ENCODE measurements at places on chromosomes 7 and 10.

- DNase-seq = no peak
Measured at GRCh38 chr7:8800986-8801385, 367.6 kb downstream of the NXPH1 start.

- DNase-seq = no peak
Measured at GRCh38 chr10:96675846-96676245, 44.5 kb downstream of the PIK3AP1 start.

DNA sequence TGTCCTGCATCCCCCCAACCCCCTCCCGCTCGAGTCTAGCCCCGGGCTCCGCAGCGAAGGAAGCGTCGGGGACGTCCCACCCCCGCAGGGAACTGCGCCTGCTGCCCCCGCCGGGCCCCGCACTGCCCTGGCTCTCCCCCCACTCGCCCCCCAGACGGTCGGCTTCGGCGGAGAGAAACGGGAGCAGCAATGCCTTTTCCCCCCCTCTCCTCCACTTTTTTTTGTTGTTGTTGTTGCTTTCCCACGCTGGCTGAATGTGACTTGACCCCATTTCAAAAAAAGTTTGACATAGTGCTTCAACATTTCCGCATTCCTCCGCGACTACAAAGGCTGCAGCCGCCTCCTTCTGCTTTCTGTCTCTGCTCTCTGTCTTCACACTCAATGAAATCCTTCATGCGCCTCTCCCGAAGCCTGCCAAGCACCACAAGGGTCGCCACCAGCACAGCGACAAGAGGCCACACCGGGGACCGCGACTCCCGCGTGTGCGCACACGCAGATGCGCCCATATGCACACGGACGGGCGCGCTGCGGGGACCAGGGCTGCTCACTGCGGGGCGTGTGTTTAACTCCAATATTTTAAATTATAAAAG, 1.0 kb downstream of the CDK6 start:
- DNase-seq = no peak

DNA sequence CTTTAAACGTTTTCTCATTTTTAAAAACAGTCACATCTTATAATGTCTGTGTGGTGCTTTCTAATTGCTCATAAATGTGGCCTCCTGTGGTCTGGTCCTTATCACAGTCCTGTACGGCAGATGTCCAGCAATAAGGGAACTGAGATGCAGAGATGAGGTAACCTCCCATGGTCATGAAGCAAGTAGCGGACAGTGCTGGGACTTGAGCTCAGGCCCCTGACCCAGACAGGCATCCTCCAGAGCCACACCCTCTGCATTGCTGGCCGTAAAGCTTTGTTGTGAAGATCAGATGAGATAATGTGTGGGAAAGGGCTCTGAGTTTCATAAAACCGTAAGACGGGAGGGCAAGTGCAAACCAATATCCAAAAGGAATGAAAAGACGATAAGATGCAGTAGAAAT, 48.2 kb downstream of the DYNC2I1 start:
- no peak for DNase-seq

DNA sequence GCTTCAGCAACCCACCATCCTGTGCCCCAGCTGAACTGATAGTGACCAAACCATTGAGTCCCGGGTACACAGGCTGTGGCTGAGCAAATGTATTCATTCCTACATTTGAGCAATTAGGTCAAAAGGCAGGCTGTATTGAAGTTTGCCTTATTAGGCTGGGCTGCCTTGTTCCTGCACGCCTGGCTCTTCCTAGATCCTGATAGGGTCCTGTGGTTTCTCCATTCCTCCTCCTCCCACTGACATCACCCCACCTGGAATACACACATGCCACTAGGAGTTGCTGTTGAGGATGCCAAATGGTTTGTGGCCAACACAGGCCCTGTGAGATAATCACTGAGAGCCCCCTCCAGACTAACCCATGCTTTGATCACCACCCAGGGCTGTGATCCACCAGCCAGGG, 66.4 kb upstream of the FGFR2 start:
- DNase-seq = no peak

DNA sequence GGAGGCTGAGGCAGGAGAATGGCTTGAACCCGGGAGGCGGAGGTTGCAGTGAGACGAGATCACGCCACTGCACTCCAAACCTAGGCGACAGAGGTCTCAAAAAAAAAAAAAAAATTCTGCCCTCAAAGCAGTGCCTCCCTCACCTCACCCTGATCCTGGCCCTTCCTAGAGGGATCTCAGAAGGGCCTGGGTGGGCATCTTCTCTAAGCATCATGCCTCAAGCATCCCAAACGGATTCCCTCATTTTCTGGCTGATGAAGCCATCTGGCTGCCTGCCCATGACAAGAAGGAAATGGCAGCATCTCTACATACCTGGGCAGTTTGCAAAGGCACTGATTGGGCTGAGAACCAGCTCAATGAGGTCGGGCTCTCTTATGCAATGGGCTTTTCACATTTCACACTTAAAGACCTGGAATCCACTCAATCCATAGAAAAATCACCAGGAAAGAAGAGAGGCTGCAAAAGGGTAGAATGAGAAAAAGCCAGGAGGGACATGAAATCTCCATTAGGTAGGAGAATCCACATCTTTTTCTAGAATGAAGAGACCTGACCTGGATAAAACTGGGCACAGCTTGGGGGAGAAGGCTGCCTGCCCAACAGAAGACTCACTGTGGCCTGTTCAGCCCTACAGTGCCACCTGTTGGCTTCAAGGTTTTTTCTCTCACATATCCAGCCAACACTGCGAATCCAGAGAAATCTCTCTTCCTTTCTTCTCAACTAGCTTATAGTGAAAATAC, 48.1 kb downstream of the PDLIM1 start:
- DNase-seq = no peak

- DNase-seq = no peak
Measured at GRCh38 chr10:69087590-69088470, at the start of gene SRGN. TSS of gene SRGN (plus strand) at chr10:69088103. CDS start at chr10:69088158, 55 bp downstream.

GRCh38 chr10:8590518-8590917, 536.0 kb downstream of the GATA3 start:
- DNase-seq = no peak

- DNase-seq = no peak
Measured at GRCh38 chr7:96017877-96018276, 245.5 kb downstream of the DYNC1I1 start.

- DNase-seq = no peak
Measured at GRCh38 chr10:97812696-97813095, 36.9 kb upstream of the GOLGA7B start.

DNA sequence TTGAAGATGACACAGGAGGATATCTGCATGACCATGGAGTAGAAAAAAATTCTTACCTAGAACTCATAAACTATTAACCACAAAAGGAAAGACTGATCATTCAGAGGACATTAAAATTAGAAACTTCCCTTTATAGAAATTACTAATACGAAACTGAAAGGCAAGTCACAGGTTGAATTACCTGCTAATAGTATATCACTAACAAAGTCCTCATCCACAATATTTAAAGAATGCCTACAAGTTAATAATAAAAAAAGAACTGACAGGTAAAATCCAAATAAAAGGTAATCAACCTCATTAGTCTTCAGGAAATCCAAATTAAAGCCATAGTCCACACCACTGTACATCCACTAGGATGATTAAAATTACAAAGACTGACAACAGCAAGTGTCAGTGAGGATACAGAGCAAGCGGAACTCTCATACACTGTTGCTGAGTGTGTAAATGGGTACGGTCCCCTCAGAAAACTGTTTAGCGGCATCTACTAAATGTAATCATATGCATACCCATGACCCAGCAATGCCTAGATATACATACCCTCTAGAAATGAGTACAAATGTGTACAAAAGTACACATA, 71.2 kb downstream of the ARHGAP21 start:
- DNase-seq = no peak

DNA sequence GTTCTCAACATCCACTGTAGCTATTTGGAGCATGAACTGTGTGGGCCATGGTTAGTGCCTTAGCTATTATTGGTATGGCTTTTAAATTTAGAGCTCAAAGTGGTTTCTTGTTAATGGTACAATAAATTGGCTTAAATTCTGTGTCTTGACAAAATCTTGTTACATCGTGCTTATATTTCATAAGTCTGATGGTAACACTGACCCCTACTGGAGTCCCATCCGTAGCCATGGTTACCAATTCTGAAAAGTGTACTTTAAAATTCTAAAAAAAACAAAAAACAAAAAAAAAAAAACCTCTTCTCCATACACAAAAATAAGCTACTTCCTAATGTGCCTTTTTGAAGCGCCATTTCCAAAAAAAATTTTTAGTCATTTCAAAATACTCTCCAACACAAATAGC, 6.4 kb upstream of the RPP30 start:
- no peak for DNase-seq

- DNase-seq = no peak
Measured at GRCh38 chr7:53900856-53901528, 641.2 kb upstream of the VSTM2A start.

- DNase-seq = no peak
Measured at GRCh38 chr7:113044394-113044793, 42.2 kb downstream of the GPR85 start.

GRCh38 chr10:132888898-132889490, 53.4 kb downstream of the CFAP46 start:
- no peak for DNase-seq
